Activated naive CD8-positive, alpha-beta T cell treated with anti-CD3 and anti-CD28 coated beads, Interleukin-2, amount 50 U/mL, for 24 hours (primary cell): ENCODE measurements at places on chromosomes 13 and 19.

GRCh38 chr19:2517881-2518601 is 42.1 kb downstream of the GADD45B start:
- no peak for DNase-seq

DNA sequence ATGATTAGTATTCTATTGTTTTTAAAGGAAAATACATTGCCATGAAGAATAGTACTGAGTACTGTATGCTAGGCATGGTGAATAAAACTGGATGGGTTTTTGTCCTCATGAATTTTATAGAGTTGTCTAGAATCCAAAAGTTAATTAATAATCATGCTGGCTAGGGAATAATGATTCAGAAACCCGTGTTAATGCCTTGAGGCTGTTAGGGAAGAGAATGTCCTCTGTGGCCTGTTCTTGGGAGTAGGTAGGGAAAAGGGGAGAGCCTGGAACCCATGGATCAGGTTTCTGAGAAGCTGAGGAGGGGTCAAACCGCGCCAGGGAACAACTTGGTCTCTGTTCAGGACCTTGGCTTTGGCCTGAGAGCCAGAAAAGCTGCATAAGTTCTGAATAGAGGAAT is 1376.3 kb upstream of the SLC10A2 start:
- no peak for DNase-seq

DNA sequence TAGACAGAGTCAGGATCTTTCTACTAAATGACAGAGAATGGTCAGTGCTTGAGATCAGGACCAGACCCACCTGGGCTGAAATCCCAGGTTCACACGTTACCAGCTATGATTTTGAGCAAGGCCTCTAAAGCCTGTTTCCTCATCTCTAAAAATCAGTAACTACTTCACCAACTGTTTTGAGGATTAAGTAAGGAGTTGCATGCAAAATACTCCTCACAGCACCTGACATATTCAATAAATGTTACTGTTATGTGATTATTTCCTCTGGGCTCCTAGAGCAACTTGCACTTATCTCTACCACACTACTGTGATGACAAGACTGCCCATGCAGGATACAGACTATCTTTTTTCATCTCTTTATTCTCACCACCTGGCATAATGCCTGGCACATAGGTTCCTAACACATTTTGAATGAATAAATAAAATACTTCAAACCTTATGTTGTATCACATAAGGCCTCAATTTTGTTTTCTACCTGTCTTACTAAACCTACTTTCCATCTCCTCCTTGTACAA is 1.8 kb downstream of the KATNAL1 start:
- DNase-seq, result no peak

GRCh38 chr19:12155324-12155860 is 1.1 kb downstream of the ZNF625 start:
- DNase-seq, result no peak

GRCh38 chr13:33556828-33557227 is 261.1 kb upstream of the RFC3 start:
- DNase-seq, result no peak

DNA sequence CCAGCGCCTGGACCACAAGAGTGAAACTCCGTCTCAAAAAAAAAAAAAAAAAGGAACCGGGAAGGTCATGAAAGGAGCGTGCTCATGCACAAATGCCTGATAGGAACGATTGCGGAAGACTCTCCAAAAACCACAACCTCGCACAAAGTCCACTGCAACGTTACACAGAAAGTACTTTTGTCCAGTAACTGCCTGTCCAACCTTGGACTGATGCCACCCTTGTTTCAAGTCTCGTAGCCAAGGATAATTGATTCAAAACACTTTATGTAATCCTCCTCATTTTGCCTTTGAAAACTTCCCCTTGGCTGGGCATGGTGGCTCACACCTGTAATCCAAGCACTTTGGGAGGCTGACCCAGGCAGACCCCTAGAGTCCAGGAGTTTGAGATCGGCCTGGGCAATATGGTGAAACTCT is 13.7 kb downstream of the LGALS7 start:
- no peak for DNase-seq

GRCh38 chr13:32553720-32554119 is 15.1 kb upstream of the N4BP2L2 start:
- DNase-seq, result no peak

- DNase-seq, result no peak
Observed at GRCh38 chr19:41700381-41701195, 7.8 kb upstream of the CEACAM5 start.

DNA sequence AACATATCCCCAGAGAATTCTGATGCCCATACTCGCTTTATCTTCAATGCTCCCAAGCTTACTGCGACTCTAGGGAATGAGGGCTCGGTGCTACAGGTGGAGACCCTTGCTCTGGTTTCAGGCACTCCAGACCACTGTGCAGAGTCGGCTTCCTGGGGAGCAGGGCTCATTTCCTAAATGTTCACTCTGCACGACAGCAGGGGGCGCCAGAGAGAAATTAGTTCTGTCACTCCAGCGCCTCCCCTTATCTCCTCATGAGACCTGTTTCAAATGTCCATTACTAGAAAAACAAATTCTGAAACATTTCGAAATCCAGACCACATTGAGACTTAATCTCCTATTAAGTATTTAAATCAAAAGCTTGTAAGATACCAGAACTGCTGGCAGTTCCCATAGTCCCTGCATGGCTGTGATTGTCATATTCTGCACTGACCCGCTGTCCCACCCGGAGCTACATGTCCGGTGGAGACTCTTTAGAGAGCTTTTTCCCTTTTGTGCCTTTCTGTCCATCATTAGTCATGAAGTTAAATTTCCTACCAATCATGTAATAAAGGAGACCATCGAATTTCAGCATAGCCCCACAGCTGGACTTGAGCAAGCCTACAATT is 22.4 kb downstream of the EPSTI1 start:
- peak; percentile 89 for DNase-seq

DNA sequence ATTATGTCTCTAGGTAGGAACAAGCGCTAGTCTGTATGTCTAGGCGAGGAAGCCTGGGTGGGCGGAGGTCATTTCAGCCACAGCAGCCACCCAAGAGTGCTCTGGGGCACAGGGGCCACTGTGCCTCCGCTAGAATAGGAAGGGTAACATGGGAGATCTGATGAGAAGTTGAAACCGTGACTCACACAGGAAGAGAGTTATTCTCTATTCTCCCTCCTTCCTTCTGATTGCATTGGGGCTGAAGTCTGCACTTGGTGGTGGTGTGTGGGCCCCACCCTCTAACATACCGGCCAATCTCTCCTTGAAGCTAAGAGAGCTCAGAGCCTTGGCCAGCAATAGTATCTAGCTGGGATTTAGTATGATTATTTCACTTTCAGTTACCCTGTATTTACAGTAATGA is 20.3 kb upstream of the GGACT start:
- DNase-seq, result peak; percentile 14

DNA sequence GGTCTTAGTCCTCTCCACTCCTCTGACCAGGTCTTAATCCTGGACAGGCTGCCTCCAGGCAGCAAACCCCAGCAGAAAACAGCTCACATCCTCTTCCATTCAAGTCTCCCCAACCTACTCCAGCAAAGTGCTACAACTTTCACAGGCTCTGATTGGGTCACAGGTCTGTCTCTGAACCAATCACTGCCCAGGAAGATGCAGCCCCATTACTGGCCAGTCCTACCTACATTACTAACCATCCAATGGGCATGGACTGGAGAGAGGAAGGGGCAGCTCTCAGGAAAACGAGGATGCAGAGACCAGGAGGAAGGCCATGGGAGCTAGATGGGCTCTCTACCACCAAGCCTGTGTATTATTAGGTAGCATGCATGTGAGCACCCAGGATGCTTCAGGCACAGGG is 12.2 kb downstream of the MED26 start:
- DNase-seq, result no peak

DNA sequence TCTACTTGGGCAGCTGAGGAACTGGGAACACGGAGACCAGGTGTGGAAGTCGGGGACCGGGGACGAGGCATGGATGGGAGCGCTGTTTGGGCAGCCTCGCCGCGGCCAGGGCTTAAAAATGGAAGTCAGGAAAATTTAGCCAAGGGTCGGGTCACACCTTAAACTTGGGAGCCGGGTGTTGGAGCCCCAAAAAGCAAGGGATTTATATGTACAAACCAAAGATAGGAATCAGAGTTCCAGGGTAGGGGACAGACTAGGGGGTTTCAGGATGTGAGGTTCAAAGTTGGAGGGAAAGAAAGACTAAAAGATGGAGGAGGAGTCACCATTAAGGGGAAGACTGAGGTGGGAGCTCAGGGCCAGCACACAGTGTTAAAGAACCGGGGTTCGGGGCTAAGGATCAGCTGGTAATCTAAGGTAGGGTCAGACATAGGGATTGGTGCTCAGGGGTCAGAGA is 530 bp downstream of the FOXA3 start:
- DNase-seq, result no peak

DNA sequence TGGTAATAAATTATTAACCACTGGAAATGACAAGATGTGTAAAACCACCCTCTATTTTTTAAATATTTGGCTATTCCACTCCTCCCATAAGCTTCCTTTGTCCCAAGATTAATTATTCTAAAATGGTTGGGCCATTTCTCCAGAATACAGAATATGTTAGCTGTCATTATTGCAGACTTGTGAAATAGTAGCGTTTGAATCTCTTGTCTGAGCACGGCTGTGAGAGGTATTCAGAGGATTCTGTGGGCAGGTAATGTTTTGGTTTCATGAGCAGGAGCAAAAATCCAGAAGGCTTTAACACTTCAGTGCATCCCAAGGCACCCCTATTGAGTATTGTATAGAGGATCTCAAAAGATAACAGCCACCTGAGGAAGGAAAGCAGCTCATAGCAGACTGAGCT is 256.0 kb downstream of the UQCRFS1 start:
- no peak for DNase-seq

- no peak for DNase-seq
Observed at GRCh38 chr19:6343462-6343861, 10.1 kb upstream of the ACER1 start.

GRCh38 chr13:27969082-27969865 is at the start of gene CDX2:
CDX2 (minus strand) TSS chr13:27969315; CDS start chr13:27969006, 309 bp downstream.
- no peak for DNase-seq

DNA sequence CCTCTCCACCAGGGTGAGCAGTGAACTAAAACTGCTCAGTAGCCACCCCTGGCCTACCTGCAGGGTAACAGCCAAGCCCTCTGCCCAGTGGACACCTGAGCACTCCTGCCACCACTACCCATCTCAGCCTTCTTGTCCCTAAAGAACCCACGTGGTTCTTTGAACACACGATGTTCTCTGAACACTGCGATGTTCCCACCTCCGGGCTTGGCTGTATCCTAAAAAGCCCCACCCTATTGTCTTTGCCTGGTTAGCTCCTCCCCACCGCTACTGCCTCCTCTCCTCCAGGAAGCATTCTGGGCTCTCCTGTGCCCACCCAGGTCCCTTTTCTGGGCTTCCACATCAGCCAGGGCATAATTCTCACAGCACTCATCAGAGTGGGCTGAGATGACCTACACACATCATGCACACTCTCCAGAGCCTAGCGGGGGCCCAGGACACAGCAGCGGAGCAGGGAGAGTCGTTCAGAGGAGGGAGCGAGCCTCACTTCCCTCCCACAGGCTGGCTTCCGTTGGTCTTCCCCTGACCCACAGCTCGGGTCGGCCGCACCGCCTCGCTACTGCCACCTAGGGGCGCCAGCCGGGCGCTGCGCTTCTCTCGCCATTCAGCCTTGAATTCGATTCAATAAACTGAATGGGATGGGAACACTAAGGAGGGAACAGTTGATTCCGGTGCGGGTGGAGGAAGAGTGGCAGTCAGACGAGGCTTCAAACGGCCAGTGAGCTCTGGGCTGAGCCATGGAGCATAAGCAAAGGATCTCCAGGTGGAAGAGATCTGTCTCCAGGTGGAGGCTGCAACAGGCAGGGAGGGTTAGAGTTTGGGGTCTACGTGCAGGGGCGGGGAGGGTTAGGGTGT is 3.2 kb downstream of the ELAVL1 start:
- DNase-seq, result peak; percentile 87

GRCh38 chr19:16160943-16161560 is 12.3 kb downstream of the CIB3 start:
- peak; percentile 80 for DNase-seq

DNA sequence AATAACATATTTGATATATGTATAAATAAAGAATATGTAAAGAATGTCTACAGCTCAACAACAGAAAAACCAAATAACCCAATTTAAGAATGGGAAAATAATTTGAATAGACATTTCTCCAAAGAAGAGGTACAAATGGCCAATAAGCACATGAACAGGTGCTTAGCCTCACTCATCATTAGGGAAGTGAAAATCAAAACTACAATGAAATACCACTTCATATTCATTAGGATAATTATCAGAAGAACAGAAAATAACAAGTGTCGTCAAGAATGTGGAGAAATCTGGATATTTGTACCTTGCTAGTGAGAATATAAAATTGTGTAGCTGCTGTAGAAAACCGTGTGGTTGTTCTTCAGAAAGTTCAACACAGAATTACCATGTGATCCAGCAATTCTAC is 8.4 kb upstream of the SUPT20H start:
- no peak for DNase-seq

DNA sequence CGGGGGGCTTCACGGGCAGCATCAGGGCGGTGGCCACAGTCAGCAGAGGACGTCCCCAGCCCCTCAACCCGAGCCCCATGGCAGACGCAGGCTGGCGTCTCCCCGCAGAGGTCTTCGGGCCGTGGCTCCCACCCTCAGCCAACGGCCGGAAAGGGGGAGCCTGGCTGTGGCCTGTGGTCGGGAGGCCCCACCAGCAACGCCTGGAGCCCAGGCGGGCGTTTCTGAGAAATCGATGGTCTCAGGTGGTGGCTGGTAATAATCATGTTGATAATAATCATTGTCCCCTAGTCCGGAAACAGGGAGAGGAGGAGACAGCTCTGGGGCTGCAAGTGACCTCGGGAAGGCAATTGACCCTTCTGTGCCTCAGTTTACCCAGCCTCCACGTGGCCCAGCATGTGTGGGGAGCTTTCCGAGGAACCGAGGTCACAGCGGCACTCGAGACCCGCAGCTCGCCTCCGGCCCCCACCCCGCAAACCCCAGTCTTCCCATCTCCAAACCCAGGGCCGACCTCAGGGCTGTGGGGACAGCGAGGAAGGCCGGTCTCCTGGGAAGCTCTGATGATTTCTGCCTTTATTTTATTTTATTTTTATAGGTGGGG is at the start of gene PRSS57:
PRSS57 (minus strand) TSS at position 101 of the 598 bp plus-strand sequence; CDS start at position 79, 22 bp downstream.
- DNase-seq, result no peak

DNA sequence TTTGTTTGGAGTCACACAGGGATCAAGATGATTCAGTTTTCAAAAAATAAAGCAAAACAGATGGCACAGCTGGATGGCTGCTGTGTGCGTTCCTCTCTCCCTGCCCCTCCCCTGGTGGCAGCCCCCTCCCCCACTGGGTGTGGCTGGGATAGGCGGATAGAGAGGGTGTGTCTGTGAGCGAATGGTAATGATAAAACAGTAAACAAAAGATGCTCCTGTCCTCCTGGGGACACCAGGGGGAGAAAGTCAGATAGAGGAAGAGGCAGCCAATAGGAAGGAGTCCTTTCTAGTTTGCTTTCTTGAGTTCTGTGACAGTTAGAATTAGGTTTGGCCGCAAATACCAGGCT is 6.5 kb downstream of the TMEM255B start:
- DNase-seq, result no peak
